ENCODE measurements at places on chromosomes 1 and 21.

GRCh38 chr1:55524006-55524405 lies 308.8 kb upstream of the USP24 start:
- DNase-seq = no peak

DNA sequence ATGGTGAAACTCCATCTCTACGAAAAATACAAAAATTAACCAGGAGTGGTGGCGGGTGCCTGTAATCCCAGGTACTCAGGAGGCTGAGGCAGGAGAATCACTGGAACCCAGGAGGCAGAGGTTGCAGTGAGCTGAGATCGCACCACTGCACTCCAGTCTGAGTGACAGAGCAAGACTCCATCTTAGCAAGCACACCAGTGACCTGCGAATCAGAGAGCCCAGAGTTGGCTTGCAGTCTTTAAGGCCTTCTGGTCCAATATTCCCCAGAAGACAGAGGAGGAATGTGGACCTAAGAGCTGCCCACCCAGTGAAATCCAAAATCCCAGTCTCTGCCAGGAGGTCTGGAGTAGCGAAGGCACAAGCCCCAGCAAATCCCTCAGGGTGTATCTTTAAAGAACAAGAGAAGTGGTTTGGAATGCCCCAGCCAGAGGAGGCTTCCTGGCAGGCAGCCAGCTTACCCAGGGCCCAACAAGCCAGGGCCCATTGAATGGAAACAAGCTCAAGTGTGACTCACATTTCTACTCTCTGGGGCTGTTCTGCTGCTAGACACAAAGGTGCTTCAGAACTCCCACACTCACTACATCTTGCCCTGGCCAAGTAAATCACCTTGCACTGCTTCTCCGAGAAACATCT lies 23.9 kb downstream of the GPR161 start:
- no peak for DNase-seq

DNA sequence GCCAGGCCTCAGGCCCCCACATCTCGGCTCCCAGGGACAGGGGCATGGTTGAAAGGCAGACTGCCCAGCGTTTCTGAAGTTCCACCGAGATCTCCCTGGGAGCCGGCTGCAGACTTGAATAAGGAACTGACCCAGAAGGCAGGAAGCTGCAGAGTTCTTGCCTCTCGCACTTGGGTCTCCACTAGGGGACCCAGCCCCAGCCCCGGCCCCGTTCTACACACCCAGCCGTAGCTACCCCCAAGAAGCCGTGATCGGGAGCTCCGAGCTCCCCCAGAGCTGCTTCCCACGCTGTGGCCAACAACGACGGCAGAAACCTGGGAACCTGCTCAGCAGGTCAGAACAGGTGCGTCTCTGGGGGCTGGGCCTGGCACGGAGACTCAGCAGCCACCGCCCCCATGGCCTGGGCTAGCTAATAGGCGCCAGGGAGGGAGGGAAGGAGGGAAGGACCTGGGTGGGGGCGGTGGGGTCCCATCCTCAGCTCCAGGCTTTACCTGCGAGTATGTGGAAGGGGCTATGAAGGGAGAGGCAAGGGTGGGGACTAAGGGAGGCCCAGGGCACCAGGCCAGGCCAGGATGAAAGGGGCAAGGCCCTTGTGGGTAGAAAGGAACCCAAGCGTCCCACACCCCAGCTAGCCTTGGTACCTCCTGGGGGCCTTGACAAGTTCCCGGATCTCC lies at the start of gene NECTIN4:
TSS of gene NECTIN4 (minus strand) at position 308 of the 674 bp plus-strand sequence. CDS start at position 46, 262 bp downstream.
- no peak for DNase-seq

DNA sequence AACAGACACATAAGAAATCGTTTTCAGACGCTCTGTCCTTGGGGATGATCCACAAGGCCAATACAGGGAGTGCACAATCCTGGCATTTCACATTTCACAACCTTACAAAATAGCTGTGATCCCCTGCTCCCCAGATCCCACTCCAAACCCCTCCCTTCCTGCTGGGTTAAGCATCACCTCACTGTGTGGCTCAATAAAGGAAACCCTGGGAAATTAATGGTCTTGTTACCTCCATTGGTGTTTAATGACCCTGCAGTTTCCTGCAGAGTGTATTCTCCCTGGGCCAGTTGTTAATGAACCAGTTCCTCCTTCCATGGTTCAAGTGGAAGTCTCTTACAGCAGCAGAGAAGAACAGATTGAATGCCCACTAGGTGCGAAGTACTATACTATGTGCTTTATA lies 334.7 kb downstream of the OMA1 start:
- DNase-seq = no peak

- DNase-seq = no peak
Observed at GRCh38 chr1:110161165-110161564, 10.9 kb downstream of the SLC6A17 start.

- no peak for DNase-seq
Observed at GRCh38 chr1:229757226-229757625, 131.2 kb downstream of the URB2 start.

DNA sequence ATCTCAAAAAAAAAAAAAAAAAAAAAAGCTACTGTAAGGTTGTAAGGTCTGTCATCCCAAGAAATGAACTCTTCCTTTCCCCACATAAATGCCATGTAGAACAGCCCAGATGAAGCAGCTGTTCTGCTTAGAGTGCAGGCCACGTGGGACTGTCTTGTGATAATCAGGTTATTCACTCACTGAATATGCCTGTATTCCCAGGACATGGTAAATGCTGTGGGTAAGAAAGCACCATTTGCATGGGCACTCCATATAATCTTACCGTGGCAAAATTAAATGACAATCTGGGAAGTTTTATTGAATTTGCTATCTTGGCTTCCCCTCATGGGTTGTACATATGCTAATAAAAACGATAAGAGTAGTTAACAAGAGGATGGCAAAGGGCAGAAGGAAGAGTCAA lies 13.8 kb downstream of the RGS5 start:
- no peak for DNase-seq

GRCh38 chr1:240337781-240338180 lies 246.1 kb downstream of the FMN2 start:
- DNase-seq = no peak

DNA sequence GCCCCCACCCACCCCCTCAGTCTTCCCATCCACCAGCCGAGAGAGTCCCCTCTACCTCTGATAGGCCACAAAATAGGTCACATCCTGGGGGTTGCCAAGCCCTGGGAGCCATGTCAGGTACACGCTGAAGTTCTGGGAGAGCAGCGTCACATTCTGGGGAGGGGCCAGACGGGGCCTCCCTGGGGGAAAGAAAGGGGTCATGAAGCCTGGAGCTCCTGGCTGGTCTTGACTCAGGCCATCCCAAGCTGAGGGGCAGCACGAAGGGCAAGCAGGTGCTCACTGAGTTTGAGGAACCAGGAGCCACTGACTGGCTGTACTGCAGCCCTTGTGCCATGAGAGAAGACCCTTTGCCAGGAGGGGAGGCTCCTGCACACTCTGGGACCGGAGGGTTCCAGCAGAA lies 6.4 kb downstream of the IFNLR1 start:
- DNase-seq = no peak

All from activated T-helper 1 cell treated with anti-CD3 and anti-CD28 coated beads, Interleukin-12 subunit alpha, Interleukin-12 subunit beta, Interleukin-2, Interleukin-4 antibody, amounts not matched to agents 30 ng/mL and 10 ng/mL and 1 ng/mL, durations not matched to agents 14 hours and 24 hours and 36 hours (primary cell).